ENCODE measurements at places on chromosomes 3 and 15.

DNA sequence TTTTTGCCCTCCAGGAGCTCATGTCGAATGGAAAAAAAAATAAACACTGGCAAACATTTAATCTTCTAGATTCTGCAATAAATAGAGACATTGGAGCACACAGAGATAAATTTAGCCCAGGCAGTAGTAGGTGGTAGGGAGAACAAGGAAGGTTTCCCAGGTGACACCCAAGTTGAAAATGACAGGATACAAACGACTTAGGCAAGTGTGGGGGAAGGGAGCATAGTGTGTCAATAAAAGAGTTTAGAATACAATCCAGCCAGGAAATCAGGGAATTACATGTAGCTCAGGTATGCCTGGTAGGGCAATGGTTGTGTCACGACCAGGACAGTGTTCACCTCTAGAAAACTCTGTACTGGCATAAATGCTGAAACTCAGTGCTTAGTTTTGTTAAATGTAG lies 364.6 kb upstream of the AGTR1 start:
- no peak for DNase-seq

DNA sequence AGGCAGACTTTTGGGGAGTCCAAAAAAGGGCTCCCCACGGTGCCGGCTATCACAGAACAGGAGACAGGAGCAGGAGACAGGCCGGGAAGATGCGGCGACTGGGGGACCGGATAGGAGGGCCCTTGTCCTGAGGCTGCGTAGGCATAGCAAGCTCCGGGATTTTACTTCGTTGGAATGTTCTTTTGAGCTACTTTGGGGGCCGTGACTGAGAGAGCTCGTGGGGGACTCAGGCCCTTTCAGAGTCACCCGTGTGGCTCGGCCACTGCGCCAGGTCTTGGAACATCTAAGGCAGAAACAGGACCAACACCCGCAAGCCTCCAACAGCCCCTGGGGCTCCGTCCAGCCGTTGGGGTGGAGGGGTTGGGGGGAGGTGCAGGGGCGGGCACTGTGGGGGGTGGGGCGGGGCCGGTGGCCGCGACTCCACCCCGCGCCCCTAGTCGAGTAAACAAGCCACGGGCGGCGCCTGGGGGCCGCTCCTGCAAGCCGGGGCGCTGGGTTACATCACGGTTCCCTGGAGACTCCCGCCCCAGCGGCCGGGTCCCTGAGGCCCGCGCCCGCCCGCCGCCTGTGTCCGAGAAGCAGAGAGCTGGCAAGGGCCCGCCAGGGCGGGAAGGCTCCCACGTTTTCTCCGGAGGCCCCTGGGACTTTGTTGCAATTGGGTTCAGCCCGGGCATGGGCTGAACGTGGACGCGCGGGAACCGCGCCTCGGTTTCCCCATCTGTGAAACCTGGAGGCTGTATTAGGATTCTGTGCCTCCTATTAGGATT lies 23.3 kb upstream of the C15orf39 start:
- DNase-seq, result no peak

GRCh38 chr3:5465183-5465582 lies 277.7 kb downstream of the EDEM1 start:
- DNase-seq, result no peak

- no peak for DNase-seq
These were observed 1.7 kb downstream of the CHRD start for GRCh38 chr3:184381261-184382224.

- peak; percentile 50 for DNase-seq
These were observed 108.8 kb downstream of the ARRDC4 start for GRCh38 chr15:98069256-98069655.

- DNase-seq, result peak; percentile 11
These were observed 6.0 kb downstream of the GHRL start for GRCh38 chr3:10286596-10287295.

DNA sequence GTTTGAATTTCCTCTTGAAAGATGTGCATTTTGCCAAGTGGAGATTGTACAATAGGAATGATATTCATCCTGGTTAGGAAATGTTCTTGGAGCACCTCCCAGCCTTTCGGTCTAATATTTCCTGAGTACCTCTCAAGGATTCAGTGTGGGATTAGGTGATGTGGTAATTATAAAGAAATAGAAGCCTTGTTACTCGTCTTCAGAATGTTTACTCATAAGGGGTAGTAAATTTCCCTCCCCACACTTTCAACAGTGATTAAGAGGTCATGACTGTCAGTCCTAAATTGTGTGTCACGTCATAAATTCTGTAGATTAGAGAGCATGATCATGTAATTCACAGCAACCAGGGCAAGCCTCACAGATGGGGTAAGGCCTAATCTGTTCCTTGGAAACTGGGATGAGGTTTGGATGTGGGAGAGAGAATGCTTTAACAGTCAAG lies 633.1 kb upstream of the TBL1XR1 start:
- peak; percentile 100 for DNase-seq

DNA sequence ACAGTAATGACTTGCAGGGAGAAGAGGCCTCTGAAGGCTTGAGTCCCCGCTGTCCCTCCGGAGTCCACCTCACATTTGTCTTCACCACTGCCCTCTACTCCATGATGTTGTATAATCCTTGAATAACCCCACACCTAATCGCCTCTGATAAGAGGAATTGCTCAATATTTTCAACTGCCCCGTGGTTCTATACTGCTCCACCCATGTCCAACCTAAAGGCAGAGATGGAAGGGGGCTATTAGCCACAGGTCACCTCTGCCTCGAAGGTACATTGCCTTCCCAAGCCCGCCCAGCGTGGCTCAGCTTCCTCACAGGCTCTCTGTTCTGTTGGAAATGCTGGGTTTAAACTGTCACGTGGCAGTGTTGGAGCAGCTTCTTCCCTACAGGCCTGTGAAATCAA lies 12.4 kb downstream of the TLR9 start:
- DNase-seq, result no peak

DNA sequence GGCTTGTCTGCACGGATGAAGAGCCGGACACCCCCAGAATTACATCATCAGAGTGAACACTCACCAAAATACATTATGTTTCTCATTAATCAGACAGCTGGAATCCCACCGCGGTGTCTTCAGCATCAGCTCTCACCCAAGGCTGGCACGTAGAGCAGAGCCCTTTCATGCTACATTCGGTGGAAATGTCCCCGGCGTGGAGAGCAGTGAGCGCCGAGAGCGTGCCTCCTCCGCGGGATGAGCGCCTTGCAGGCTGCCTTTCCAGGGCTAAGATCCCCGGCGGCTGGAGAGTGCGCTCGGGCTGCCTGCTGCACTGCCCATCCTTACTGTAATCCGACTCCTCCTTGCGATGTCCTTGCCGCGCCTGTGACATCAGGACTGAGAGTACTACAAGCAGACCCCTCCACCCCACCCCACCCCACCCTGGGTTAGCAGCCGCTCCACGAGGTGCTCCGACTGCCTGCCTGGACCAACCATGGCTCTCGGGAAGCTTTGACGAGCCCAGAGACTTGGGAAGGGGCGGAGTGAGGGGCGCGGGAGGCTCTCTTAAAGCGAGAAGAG lies at the start of gene ZNF385D:
Gene ZNF385D, minus strand, starts transcription at position 380 of the 561 bp plus-strand sequence. Its CDS starts 294 bp downstream, at position 86.
- peak; percentile 74 for DNase-seq

DNA sequence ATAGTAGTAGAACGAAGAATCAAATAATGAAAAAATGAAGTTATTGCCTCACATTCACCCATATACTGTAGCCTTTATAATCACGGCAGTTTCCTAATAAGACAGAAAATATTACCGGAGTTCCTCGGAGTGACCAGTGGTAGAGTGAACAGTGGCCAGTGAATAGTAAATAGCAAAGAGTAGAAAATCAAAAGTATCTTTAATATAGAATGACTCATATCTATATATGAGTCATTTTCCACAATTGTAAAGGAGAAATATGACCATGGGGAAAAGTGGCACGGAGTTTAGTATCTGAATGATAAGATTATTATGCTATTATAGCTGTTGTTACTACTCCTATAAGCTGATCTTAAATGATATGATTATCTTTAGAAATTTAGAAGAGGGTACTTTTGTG lies 38.5 kb downstream of the ZBTB20 start:
- DNase-seq, result no peak

GRCh38 chr3:39349080-39349479 lies 19.6 kb downstream of the CCR8 start:
- DNase-seq, result no peak

DNA sequence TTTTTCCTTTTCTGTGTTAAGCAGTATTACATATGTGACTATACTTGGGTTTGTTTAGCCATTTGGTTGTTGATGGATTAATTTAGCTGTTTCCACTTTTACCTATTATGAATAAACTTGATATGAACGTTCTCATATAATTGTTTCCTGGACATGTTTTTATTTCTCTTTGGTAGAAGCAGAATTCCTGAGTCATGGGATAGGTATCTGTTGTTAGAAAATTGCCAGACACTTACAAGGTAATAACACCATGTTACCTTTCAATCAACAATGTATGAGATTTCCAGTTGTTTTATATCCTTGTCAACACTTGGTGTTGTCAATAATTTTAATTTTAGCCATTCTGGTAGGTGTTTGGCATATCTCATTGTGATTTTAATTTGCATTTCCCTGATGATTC lies 475.4 kb downstream of the IGSF11 start:
- no peak for DNase-seq

DNA sequence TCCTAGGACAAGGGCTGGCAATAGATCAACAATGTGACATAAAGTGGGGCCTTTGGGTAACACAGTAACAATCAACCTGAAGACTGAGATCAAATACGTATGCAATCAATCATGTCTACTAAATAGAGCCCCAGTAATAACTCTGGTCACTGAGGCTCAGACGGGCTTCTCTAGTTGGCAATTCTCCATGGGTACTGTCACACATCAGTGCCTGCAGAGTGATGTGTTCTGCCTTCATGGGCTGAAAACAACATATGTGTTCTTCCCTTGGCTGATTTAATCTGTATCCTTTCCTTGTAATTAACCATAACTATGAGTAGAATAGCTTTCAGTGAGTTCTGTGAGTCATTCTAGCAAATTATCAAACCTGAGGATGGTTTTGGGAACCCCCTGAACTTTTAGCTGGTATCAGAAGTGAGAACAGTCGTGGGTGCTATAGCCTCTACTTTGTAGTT lies 113.6 kb downstream of the TMCO5A start:
- no peak for DNase-seq

GRCh38 chr3:128353991-128354687 lies 112.6 kb downstream of the DNAJB8 start:
- DNase-seq, result no peak

DNA sequence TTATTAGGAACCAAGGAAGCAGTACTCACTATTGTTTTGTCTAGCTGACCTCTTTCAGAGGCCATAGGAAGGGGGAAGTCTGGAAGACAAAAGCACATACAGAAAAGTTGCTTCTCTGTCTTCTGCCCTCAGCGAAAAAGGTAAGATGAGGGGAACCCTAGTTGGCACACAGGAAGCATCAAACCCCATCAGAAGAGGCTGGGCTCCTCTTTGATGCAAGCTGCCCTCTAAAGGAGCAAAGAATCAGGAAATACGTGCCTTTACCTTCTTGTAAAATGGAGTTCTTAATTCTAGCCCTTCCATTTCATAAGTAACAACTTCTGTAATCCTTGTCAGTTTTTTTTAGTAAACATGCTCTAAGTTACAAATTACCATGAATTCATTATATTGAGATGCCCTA lies 12.5 kb downstream of the SPINK8 start:
- DNase-seq, result no peak

GRCh38 chr3:34305266-34305665 lies 506.8 kb downstream of the PDCD6IP start:
- DNase-seq, result no peak
